NB4 (cell line): ENCODE measurements at places on chromosomes 13 and 19.

GRCh38 chr13:61944329-61944929 is 528.8 kb upstream of the PCDH20 start:
- no peak for DNase-seq

DNA sequence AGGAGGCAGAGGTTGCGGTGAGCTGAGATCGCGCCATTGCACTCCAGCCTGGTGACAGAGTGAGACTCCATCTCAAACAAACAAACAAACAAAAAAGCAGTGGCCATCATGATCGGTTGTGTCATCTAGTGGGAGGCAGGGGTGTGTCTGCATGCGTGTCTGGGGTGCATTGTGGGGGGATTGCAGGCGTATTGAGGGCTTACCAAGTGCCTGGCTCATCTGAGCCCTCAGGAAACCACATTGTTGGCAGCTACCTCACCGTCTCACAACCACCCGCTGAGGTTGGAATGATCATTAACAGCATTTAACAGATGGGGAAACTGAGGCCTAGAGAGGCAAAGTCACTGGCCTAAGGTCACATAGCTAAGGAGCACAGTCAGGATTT is 30.5 kb downstream of the NFIC start:
- DNase-seq = no peak

DNA sequence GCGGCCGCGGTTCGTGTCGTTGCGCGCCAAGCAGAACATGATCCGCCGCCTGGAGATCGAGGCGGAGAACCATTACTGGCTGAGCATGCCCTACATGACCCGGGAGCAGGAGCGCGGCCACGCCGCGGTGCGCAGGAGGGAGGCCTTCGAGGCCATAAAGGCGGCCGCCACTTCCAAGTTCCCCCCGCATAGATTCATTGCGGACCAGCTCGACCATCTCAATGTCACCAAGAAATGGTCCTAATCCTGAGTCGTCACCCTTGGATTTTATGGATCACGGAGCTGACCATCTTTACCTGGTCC is 475 bp downstream of the MRPL57 start:
- DNase-seq = no peak

DNA sequence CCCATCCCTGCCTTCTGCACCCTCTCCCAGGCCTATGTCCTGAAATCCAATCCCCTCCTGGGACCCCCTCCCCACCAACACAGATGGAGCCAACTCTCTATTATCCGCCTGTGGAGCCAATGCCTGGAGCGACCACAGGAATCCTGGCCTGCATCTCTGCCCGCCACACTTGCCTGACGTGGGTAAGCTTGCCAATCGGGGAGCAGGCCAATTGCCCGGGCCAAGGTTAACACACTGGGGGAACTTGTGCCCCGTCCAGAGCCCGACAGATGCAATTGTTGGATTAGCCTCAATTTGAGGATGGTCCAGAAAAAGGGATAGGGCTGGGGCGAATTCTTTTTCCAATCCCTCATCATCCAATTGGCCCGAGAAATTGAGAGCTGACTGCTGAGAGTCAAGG is 5.9 kb downstream of the WIZ start:
- DNase-seq = no peak

DNA sequence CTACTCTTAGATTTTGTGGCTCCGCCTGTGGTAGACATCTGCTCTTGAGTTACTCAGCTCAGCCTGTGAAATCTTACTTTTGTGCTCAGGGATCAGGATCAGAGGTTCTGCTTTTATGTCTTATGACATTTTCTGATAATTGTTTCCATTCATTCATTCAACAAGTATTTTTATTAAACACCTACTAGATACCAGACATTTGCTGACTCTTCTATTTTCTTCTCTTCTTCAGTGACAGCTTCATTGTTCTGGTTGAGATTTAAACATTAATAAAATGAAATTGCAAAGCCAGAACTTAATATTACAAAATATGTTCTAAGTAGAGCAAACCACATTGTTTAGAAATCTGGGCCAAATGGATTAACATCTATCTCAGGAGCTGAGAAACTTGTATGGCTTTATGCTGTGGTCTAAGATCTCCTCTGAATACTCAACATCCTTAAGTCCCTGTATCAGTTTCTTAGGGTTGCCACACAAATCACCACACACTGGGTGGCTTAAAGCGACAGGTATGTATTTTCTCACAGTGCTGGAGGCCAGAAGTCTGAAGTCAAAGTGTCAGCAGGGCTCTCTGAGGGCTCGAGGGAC is 15.8 kb upstream of the MICU2 start:
- no peak for DNase-seq

DNA sequence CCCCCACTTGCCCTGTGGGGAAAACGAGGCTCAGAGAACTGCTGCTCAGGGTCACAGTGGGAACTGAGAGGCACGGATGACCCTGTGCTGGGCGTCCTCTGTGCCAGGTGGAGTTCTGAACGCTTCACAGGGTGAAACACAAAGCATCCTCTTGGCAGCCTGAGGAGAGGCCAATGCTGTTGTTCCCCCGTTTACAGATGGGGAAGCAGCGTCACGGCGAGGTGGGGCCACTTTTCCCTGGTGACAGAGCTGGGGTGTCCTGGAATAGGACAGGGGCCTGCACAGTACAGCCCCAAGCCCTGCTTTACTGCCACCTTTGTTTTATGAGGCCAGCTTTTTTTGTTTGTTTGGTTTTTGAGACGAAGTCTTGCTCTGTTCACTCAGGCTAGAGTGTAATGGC is 22.1 kb downstream of the DHX34 start:
- DNase-seq = no peak

GRCh38 chr13:32150239-32150638 is 118.7 kb downstream of the FRY start:
- DNase-seq = no peak

GRCh38 chr13:113493315-113493951 is 2.9 kb upstream of the DCUN1D2 start:
- peak; percentile 85 for DNase-seq

DNA sequence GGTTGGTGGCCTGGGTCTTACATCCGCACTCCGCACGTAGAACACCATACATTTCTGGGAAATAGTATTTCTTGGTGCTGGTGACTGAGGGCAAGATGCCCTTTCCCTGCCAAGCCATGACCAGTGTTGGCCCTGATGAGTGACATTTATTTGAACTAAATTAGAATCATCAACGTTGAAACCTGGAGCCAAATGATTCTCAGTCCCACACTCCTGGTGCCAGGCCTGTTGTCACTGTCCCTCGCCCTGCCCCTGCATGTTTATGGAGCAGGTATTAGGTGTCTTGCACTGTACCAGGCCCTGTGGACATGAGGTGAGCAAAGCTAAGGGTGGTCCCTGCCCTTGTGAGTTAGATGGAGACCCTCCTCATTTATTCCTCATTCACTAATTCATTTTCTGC is 5.8 kb downstream of the CHST8 start:
- DNase-seq = no peak

GRCh38 chr13:21330126-21330861 is 128.8 kb downstream of the ZDHHC20 start:
- no peak for DNase-seq

GRCh38 chr13:113857531-113858195 is 6.2 kb downstream of the GAS6 start:
- no peak for DNase-seq

GRCh38 chr13:30071969-30072817 is 221.8 kb upstream of the UBL3 start:
- DNase-seq = no peak

- DNase-seq = no peak
Measured at GRCh38 chr19:45160870-45161737, at the start of gene NKPD1. Gene NKPD1, minus strand, starts transcription at chr19:45160982. Its CDS starts 832 bp downstream, at chr19:45160150.

DNA sequence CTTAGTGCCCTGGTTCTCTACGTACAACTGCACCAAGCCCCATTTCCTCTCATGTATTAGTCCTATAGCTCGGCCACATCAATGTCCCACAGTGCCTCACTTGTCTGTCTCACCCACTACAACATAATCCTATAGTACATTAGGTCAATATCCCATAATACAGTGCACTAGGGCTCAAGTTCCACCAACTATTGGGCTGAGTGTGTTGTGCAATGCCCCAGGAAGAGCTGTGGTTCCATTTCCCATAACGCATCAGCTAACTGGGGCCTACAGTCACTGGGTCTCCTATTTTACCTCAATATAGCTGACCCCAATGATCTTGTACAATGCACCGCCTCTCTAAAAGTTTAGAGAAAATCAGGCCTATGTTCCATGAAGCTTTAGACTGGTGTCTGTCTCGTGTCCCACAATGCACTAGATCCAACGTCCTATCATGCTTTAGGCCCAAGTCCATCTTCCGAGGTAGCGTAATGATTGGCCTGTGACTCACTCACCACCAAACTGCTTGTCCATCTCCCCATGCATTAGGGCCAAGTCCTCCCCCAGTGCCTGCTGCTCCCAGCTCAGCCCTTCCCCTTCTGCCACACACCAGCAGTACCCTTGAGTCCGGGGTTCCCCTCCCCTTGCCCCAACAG is 21.8 kb downstream of the TSKS start:
- peak; percentile 92 for DNase-seq

DNA sequence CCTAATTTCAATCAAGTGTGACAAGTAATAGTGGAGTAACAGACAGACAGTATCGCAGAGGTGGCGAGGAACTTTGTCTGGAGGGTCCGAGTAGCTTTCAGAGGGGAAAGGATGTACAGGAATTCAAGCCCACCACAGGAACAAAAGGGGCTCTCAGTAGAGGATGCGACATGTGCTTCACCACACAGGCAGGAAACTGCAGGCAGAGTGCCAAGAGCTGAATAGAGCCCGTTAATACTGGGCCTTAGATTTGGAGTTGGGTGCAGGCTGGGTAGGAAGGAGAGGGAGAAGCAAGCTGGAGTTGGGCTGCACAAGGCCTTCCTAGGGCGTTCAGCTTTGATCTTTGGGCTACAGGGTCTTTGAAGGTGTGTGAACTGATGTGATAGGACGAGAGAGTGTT is 1.2 kb downstream of the CCDC70 start:
- DNase-seq = no peak

DNA sequence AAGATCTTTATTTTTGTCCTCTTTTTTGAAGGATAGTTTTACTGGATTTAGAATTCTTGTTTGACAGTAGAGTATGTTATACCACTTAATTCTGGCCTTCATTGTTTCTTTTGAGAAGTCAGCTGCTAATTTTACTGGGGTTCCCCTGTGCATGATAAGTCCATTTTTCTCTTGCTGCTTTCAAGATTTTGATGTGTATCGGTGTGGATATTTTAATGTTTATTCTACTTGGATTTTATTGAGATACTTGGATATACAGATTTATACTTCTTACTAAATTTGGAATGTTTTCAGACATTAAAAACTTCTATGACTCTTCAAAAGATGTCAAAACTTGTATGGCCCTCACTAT is 86.9 kb downstream of the URI1 start:
- no peak for DNase-seq

DNA sequence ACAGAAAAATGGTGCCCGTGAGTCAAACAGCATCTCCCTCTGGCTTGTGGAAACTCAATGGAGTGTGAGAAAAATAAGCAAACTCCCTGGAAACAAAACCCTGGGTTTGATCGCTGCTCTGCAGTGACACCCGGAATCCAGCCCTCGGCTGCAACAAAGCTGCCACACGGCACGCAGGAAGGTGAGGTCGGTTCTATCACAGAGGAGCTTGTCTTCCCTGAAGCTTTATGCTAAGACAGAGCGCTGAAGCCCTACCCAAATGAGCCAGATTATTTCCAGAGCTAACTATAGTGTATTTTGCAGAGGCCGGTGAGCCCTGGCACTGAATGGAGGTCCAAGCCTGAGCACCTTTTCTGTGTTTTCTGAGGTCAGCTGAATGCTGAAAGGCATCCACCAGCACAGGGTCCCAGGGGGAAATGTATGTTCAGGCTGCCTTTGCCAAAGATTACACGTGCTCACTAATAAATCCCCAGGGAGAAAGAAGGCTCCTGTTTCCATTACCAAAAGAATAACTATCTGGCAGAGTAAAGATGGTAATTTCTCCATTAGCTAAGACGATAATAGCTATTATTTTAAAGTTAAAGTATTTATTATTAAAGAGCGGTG is 77.8 kb downstream of the TSHZ3 start:
- no peak for DNase-seq

- no peak for DNase-seq
Measured at GRCh38 chr19:18074192-18074591, 12.5 kb downstream of the IL12RB1 start.

DNA sequence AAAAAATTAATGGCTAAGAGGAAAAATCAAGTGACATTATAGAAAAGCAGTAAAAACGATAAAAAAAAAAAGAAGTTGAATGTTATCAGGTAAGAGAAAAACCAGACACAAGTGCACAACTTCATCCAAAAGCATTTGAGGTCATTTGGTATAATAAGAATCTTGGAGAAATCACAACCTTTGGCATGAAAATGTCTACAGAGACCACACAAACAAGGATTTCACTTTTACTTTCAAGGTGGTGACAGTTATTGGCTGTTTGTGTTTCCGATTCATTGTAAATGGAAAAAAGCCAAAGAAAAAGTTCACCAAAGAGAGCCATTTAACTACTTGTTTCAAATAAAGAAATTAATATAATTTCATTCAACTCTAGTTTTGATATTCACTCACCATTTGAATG is 1193.5 kb downstream of the PCDH9 start:
- DNase-seq = no peak

DNA sequence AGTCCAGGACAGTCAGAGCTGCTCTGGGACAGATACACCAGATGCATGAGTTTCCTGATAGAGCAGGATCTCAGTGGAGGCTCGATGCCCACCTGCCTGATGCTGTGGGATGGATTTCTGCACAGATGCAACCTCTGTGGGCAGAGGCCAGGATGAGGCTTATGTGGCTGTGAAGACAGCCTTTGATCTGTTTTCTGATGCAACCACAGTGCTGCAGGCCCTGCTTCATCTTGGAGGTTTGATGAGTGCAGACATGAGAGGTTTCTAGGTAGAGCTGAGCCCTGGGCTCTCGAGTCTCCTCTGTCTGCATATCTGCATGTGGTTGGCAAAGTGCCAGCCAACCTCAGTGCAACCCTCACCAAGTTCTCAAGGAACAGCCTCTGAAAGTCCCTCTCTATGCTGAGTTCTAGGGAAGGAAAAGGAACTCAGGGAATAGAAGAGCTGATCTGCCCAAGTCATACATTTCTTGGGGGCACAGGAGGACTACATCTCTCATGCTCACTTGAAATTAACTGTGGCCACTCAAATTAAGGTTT is 23.1 kb upstream of the TSHZ3 start:
- no peak for DNase-seq

- DNase-seq = peak; percentile 58
Measured at GRCh38 chr19:42290523-42291434, 11.2 kb upstream of the PRR19 start.

DNA sequence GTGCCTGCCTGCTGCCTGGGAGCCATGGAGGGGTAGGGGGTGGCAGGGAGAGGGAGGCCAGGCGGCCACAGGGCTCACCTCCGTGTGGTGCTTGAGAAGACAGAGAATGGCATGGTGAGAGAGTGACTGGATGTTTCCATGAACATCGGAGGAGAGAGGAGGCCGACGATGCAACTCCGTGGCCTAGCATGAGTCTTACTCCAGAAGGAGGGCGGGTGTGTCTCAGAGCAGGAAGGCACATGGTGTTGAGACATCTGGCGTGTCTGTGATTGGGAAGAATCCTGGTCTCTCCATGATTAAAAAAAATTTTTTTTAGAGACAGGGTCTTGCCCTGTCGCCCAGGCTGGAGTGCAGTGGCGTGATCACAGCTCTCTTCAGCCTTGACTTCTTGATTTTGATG is 5.1 kb downstream of the IRGC start:
- DNase-seq = no peak
